Kidney capillary endothelial cell (primary cell): ENCODE measurements at places on chromosomes 12 and 14.

GRCh38 chr14:60753264-60754119 is 18.9 kb downstream of the MNAT1 start:
- DNase-seq = no peak

DNA sequence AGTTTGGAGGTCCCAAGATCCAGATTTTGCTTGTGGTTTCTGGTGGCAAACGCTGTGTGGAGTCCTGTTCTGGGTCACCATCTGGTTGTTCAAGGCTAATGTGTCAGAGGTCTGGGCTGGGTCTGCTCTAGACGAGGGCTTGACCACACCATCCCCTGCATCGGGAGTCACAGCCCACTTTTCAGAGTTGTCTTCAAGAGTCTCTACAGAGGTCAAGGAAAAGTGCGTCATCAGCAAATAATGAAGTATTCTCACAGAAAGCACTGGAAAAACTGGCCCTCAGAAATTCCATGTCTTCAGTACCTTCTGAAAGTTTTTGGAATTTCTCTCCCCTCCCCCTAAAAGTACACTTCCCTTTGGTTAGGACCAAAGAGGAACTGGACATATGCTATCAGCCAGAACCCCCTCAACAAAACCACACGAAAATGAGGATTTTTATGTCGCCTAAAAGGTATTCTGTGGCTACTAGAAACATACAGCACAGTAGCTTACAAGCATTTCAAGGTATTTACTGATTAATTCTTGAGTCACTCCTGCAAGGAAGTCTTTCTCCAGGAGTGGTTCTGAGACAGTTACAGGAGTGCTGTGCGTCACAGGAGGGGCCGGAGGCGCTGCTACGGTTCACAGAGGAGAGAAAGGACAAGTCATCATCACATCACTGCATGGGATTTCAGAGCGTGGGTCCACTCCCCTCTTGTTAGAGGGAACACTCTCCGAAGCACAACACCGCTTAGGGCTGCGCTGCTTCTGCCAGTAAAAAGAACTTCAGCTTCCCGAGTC is 35.4 kb downstream of the RAD52 start:
- DNase-seq = peak; percentile 51

GRCh38 chr12:101570047-101570446 is 24.7 kb upstream of the MYBPC1 start:
- peak; percentile 19 for DNase-seq

- no peak for DNase-seq
Observed at GRCh38 chr14:93520053-93520607, 89.4 kb downstream of the UNC79 start.

- DNase-seq = peak; percentile 100
Observed at GRCh38 chr12:96445691-96446583, 43.4 kb upstream of the CFAP54 start.

- no peak for DNase-seq
Observed at GRCh38 chr12:43951286-43951685, 115.4 kb downstream of the TMEM117 start.

DNA sequence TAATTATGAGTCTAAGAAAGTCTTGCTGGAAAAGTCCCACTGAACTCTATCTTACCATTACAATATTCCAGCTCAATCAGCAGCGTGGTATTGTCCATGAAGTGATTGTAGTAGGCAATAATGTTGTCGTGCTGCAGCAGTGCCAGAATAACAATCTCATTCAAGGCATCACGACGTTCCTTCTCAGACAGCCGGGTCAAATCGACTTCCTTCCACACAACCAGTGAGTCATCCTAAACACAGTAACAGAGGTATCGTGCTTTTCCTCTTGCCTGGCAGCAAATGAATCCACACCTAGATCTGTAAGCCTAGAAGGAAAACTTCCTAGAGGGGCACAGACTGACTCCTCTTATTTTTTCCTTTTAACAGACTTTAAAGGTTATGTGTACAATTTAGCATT is 2.9 kb downstream of the NEK9 start:
- peak; percentile 93 for DNase-seq

GRCh38 chr12:55188974-55189556 is 31.8 kb upstream of the OR10A7 start:
- DNase-seq = peak; percentile 72
